Caudate nucleus (tissue), 63 donors: ENCODE measurements at places on chromosomes 1 and 21.

GRCh38 chr1:94683886-94684285 is 136.3 kb upstream of the SLC44A3 start:
- DNase-seq: no peak

GRCh38 chr1:223489439-223489838 is 96.2 kb downstream of the CCDC185 start:
- no peak for DNase-seq

DNA sequence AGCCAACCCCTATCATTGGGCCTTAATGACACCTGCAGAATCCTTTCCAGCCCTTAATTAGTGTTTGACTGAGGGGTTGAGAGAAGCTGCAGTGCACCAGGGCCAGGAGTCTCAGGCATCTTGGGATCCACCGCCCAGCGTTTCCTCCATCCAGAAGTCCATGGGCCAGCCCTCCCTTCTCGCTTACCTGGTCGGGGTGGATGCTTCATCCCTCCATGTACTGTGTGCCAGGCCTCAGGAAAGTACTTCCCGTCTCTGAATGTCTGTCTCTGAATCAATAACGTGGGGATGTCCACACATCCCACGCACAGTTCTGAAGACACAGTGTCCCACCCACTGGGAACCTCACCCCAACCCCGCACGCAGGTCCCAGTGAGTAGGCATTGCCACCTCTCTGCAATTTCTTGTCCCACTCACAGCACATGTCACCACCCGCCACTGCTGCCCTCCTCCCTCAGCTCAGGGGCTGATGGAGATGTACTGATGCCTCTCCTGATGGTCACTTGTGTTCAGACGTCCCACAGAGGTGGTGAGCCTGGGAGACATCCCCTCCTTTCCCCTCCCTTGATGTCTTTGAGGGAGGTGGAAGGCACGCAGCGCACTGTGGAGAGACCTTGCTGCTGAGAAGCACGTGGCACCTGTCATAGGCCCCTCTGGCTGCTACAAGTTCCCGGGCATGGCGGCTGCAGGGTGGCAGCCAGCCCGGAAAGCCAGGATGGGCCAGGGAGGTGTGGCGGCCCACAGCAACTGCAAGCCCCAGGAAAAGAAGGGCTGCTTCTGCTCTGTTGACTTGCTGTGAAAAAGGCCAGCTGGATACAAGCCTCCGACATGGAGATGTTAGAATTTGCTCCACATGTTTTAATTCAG is 29.4 kb upstream of the PRSS38 start:
- DNase-seq: no peak

DNA sequence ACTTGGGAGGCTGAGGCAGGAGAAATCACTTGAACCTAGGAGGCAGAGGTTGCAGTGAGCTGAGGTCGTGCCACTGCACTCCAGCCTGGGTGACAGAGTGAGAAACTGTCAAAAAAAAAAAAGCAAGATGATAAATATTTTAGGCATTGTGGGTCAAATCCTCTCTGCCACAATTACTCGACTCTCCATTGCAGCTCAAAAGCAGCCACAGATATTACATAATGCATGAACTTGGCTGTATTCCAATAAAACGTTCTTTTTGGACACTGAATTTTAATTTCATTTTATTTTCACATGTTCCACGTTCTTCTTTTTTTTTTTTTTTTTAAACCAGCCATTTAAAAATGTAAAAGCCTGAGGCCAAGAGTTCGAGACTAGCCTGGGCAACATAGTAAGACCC is 69.4 kb downstream of the TCP10L start:
- DNase-seq: no peak

- no peak for DNase-seq
Observed at GRCh38 chr1:7052701-7053100, 267.4 kb downstream of the CAMTA1 start.

DNA sequence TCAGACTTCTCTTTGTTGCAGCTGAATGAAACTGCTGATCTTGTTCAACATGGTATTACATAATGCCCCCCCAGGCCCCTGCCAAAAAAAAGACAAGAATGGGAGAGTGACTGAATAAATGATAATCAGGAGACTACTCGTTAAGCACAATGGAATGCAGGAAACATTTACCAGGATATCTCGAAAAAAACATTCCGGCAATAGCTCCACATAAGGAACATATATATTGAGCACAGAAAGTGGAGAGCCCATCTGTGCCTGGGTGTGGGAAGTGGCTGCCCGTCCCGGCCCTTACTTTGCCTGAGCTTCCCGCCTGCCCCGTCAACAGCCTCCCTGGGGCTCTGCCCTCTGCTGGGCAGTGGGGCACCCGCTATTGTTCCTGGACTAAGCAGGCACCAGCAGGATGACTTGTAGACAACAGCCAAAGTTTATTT is 13.3 kb downstream of the TRIM11 start:
- DNase-seq: no peak

GRCh38 chr1:244788493-244789275 is 46.8 kb upstream of the COX20 start:
- DNase-seq: no peak

DNA sequence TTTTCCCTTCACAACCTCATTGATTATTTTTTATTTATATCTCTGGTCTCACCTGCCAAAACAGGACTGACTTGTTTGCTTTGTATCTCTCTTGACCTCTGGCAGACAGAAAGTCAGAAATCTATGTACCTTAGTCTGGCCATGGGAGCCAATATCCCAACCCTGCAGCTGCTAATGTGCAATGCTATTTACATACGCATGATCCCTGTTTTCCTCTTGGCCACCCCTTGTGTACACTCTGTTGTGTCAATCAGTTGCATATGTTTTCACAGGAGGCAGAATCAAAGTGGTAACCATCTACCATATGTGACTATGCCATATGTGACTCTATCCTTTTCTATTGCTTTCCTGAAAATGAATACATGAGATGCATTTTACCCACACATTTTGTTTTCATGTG is 688.8 kb downstream of the PLA2G4A start:
- no peak for DNase-seq

DNA sequence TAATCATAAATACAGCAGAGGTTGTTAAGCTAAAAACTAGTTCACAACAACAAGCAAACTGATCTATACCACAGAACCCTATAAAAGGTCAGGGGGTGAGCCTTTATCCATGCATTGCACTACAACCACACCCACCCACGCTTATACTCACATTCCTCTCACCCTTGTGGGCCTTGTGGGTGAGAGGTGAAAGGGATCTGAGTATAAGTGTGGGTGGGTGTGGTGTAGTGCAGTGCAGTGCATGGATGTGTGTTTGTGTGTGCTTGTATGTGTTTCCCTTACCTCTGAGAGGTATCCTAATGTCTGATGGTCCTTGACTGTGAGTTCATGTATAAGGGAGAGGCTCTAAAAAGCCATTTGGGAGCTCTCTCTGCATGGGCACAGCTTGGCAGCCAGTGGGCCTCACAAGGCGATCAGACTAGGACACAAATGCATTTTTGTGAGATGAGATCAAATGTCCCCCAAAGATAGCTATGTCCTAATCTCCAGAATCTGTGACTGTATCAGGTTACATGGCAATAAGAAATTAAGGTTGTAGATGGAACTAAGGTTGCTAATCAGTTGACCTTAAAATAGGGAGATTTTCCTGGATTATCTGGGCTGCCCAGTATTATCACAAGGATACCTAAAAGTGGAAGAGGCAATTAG is 95.5 kb upstream of the DPT start:
- no peak for DNase-seq

DNA sequence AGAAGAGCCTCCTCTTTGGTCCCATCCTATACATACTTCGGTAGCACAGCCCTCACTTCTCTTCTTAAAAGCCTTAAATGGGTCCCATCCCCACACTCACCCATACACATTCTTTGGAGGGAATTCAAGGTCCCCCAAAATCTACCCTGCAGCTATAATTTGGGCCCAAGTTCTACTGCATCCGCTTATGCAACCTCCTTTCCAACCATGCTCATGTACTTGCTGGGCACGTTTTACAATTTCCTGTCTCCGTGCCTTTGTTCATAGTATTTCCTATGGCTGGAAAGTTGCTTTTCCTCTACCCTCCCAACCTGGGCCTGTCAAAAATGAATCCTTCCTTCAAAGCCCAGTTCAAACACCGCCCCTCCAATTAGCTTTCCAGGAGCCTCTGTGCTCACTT is 99.7 kb downstream of the SLC45A1 start:
- DNase-seq: no peak

GRCh38 chr1:175225805-175226129 is 33.2 kb upstream of the KIAA0040 start:
- DNase-seq: no peak

- no peak for DNase-seq
Observed at GRCh38 chr1:207304710-207305488, 16.6 kb upstream of the CD55 start.

- DNase-seq: no peak
Observed at GRCh38 chr1:76086597-76086996, 12.1 kb downstream of the ST6GALNAC3 start.

DNA sequence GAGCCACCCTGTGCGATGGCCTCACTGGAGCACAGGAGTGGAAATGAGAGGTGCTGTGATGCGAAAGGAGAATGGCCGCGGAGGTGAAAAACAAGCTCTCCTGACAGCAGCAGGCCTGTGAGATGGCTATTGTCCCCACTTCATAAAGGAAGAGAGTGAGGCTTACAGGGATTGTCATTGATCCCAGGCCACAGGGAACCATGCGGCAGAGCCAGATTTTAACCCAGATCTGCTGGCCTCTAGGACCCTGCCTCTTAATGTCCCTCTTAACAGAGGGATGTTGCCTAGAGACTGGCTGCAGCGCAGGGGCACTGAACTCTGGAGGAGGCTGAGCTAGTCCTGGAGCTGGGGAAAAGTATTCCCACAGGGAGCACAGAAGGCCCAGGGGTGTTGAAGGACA is 3.1 kb upstream of the SYTL1 start:
- no peak for DNase-seq

- DNase-seq: no peak
Observed at GRCh38 chr1:183444243-183444642, 26.1 kb upstream of the NMNAT2 start.

GRCh38 chr1:198620218-198620617 is 18.6 kb upstream of the PTPRC start:
- no peak for DNase-seq

- no peak for DNase-seq
Observed at GRCh38 chr1:48777219-48777895, 666 bp upstream of the BEND5 start.

DNA sequence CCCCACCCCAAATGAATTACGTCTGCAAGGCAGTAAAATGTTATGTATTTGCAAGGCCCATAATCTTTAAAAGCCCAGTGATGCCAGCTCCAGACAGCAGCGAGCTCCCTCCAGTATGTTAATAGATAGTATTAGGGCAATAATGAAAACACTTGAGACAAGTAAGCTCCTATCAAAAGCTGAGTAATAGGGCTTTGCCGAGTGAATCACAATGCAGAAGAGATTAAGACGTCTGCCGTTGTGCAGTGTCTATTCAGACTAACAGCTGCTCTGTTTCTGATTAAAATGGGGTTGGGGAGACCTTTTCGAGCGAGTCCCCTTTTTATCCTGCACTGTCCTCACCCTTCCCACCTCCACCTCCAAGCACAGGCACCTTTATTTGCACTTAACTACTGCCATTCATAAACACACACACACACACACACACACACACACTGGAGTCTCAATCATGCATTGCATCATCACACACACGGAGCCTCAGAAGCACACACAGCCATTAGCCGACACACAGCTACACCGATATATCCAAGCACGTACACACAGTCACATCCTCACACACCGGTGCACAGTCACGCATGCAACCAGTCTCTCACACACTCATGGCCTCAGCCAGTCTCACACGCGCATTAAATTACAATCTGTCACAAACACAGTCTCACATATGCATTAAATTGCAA is 46.0 kb upstream of the FOXO6 start:
- DNase-seq: no peak

GRCh38 chr1:15950763-15951295 is 25.1 kb downstream of the ZBTB17 start:
- no peak for DNase-seq

DNA sequence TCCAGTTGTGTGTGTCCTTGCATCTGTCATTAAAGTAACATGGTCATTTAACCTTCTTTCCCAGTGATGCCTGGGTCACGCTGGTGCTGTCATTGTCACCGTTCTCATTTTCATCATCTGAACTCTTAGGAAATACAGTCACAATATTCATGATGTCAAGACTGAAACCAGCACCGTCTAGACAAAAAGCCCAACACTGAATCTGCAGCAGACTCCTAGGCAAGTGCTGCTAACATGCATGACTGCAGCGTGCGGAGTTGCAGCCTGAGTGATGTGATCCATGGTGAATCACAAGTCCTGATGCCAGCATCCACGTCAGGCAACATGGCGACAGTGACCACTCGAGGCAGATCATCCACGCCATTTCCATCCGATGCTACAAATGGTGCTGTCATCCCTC is 37.6 kb downstream of the MRPL37 start:
- DNase-seq: no peak

DNA sequence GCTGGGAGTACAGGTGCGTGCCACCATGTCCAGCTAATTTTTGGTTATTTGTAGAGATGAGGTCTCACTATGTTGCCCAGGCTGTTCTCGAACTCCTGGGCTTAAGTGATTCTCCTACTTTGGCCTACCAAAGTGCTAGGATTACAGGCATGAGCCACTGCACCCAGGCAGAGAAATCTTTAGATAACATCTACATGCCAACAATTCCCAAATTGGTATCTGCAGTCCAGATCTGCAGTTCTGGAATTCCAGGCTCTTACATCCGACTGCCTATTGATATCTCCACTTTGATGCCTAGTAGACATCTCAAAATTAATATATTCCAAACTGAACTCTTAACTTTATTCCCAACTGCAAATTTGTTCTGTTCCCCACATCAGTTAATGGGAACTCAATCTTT is 23.3 kb downstream of the INAVA start:
- DNase-seq: no peak

DNA sequence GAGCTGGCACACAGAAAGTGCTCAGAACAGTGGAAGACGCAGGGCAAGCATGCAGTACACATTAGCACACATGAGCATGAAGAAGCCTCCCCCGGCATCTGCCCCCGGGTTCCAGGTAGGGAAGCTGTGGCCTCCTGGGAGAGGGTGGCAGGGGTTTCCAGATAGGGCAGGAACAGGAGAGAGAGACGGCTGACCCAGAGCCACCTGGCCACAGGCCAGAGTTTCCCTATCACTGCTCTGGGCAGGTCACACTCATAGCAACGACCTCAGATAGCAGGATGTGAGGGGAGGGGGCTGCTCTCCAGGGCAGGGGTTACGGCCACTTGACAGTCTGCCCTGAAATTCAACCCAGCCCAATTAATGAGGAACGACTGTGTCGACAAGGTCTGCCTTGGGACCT is 36.6 kb downstream of the GLIS1 start:
- DNase-seq: no peak

- no peak for DNase-seq
Observed at GRCh38 chr1:52627028-52627427, 5.9 kb upstream of the SHISAL2A start.

- no peak for DNase-seq
Observed at GRCh38 chr1:92094090-92094489, 13.9 kb downstream of the BTBD8 start.

DNA sequence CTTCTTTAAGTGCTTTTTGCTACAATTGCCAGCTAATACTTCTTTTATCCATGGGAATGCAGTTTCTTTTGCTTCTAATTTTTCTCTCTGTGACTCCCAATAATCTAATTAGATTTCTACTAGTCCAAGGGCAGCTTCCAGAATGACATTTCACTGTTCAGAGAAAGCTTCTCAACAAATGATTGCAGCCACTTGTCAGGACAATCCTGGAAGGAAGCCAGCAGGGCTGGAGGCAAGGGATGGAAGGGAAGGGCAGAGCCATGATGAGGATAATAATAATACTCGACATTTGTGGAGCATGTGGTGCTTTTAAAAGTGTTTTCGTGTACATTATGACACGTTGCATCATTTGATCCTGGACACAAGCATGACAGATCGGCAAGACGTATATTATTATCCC is 19.4 kb downstream of the F11R start:
- DNase-seq: no peak
